A172 (cell line): ENCODE measurements at places on chromosomes 2 and 18.

DNA sequence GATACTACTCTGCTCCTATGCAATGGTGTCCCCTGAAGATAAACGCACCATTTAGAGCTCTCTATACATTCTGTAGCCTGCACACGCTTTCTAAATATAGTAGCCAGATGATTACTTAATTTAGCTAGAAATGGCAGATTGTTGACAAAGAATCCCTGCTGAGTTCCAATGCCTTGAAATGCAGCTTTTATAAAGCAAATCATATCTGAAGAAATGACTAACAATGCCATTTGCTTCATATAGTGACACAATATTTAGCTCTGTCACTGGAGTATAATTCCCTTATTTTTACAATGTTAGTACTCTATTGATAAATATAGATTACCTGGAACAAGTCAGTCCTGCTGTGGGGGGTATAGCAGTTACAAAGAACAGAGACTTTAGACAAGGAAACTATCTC, 166.2 kb downstream of the CDCA7 start:
- no peak for DNase-seq

DNA sequence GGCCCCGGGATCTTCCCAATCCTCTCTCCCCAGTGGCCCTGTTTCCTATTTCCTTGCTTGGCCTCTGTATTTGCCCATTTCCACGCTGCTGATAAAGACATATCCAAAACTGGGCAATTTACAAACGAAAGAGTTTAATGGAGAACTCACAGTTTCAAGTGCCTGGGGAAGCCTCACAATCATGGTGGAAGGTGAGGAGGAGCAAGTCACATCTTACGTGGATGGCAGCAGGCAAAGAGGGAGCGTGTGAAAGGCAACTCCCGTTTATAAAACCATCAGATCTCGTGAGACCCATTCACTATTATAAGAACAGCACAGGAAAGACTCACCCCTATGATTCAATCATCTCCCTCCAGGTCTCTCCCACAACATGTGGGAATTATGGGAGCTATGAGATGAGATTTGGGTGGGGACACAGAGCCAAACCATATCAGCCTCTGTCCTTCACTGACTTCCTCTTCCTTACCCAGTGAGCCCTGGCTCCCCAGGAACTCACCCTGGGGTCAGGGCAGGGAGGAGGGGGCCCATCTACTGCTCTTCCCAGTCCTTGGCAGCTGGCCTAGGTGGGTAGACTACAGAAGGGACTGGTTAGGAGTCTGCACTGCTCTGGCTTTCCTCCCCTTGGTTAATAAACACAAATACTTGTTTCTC, 105.8 kb upstream of the MYCN start:
- no peak for DNase-seq

DNA sequence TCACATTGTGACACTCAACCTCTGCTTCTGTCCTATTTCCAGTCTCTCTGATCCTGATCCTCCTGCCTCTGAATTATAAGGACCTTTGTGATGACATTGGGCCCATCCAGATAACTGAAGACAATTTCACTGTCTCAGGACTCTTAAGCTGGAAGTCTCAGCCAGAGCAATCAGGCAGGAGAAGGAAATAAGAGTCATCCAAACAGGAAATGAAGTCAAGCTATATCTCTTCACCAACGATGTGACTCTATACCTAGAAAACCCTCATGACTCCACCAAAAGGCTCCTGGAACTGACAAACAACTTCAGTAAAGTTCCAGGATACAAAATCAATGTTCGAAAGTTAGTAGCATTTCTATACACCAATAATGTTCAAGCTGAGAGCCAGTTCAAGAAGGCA, 29.3 kb upstream of the TWIST2 start:
- DNase-seq = peak; percentile 22

GRCh38 chr2:106977717-106978116, 91.8 kb upstream of the ST6GAL2 start:
- no peak for DNase-seq

DNA sequence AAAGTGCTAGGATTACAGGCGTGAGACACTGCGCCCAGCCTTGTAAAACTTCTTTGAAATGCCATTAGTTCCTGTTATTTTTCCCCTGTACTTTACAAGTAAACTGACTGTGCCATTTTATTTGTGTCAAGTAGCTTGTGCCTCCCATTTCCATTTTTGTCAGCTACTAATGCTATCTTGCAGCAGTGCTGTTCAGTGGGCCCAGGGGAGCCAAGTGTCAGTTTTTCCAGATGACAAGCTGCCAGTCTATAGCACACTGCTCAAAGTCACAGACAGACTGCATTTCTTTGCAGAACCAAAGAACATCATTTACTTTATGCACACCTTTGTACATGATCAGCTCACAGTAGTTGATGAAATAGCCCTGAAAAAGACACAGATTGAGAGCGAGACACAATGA, 901.3 kb upstream of the CDH2 start:
- DNase-seq = no peak

DNA sequence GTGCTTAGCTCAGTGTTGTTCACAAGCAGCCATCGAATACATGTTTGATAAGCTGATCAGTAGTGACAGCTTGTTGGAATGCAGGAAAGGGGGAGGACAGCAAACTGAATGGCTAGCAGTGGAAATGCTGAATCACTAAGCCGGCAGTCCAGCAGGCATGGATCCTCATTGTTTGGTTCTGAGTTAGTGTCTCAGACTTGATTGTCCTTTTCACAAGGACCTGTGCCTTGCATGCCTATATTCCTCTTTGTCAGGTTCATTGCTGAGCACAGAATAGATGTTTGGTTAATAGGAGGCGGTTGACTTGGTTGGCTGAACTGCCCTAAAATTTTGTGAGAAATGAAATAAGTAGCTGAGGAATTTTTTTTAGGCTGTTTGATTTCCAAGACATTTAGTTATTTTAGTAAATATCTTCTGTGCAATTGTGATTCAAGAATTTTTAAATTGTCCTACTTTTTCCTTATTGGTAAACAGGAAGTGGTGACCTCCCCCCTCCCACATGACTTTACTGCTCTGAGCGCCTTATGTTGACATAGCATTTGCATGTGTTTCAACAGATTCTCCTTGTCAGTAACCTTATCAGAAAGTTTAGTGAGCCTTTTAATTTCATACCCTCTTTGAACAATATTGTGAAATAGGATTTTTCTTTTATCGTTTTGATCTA, 21.4 kb upstream of the STON1 start:
- peak; percentile 57 for DNase-seq

GRCh38 chr2:41409328-41409727, 638.5 kb upstream of the PKDCC start:
- no peak for DNase-seq

DNA sequence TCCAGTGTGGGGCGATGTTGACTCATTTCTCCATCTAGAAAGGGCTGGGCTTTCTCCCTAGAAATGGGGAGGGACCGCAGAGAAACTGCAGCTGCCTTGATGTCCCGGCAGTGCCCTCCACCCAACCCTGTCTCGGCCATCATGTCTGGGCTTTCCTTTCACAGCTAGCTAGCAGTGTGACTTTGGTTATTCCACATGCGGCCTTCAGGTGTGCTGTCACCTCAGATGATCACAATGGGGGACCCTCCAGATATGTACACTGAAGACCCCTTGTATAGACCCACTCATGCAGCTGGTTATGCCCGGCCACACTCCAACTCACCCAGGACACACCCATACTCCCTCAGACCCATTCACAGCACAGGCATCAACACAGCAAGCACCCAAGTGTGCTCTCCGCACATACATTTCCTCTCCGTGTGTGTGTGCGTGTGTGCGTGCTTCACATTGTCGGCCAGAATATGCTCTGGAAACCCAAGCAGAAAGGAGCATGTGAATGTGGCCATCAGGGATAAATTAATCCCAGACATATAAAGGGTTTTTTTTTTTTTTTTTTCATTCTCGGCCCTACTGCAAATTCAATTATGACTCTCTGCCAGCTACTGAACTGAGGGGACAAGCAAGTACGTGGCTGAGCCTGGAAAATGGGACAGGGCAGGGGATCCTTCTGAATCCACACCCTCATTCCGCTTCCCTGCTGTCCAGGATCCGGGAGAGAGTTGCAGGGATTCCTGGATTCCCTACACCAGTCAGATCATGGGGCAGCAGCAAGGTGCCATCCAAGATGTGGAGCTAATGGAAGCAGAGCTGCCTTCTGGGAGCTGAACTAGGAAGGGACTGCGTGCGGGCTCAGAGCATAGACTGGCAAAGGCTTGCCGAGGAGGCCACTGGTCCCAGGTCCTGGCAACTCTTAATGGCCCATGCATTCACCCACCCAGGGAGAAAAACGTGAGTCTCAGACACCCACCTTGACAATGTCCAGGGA, 240.2 kb downstream of the DYSF start:
- no peak for DNase-seq

GRCh38 chr2:240532031-240532775, 25.6 kb downstream of the ANKMY1 start:
- DNase-seq = no peak

DNA sequence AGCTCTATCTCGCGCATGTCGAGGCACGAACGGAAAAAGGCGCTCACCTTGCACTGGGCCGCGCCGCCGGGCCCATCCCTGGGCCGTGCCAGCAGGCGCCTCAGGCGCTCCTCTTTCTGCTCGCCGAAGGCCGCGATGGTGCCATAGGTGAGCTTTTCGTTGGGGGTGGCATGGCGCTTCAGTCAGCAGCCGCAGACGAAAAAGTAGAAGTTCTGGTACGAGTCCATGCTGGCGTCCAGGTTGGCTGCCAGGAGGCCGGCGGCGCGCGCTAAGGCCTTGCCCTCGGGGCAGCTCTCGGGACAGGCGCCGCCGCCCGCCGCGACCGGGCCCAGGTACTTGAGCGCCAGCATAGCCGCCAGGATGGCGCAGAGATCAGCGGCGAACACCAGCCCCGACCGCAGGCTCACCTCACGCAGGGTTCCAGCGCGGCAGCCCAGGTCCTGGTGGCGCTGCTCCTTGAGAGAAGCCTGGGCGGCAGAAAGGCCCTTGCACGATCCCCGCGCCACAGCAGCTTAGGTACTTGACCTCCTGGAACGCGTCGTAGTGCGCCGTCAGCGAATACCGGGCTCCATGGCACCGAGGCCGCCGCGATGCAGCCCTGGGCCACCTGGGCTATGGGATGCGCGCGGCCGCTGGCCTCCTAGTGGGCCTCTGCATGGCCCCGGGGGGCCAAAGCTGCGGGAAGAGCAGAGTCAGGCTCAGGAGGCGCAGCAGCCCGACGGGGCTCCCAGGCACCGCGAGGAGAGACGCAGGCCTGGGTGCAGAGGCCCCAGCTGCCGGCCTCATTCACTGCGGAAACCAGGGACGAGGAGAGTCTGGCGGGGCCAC, 12.8 kb downstream of the ALPG start:
- no peak for DNase-seq

DNA sequence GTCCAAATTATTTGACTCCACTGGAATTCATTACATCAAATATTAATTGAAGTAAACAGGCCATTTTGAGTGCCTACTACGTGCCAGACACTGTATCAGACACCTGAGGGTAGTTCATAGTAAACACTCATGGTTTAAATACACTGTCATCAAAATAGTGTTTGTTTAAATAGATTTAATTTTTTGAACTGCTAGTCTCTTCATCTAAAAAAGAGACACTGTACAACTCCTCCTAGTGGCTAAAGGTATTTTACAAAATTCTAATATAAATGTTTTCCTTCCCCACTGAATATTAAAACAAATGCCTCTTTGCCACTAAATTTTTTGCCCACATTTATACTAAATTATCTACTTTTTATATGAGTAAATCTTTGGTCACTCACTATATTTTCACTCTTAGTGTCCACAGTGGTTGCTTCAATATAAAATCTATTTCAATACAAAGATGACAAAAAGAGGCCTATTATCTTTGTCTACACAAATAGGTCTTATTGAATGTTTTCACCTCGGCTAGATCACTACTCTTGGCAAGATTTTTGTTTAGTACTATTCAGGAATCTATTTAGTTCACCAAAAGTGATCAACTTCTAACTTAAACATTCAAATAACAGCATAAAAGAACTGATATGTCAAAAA, 122.1 kb downstream of the TMEM247 start:
- no peak for DNase-seq

- DNase-seq = peak; percentile 41
Observed at GRCh38 chr2:215969131-215969841, 44.1 kb downstream of the MREG start.

GRCh38 chr18:68854786-68855391, 57.0 kb downstream of the CCDC102B start:
- no peak for DNase-seq

- DNase-seq = no peak
Observed at GRCh38 chr2:118747066-118747465, 100.4 kb downstream of the EN1 start.

GRCh38 chr18:32308493-32309120, 118.8 kb downstream of the MEP1B start:
- peak; percentile 50 for DNase-seq

- no peak for DNase-seq
Observed at GRCh38 chr2:116877944-116878343, 936.5 kb upstream of the DDX18 start.

DNA sequence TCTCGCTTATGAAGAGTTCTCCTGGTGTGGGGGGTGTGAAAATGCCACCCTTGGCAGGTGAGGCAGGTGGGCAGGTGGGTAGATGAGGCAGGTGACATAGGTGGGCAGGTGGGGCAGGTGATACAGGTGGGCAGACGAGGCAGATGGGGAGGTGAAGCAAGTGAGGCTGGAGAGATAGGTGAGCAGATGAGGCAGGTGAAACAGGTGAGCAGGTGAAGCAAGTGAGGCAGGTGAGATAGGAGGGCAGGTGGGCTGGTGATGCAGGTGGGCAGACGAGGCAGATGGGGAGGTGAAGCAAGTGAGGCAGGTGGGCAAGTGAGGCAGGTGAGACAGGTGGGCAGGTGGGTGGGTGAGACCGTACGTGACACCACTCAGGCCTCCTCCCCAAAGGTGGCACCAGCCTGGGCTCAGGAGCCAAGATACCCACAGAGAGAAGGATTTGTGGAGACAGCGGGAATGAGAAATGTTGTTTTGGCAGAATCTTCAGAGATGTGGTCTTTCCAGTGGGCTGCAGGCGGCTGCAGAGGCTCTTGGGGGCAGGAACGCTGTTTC, 232.3 kb upstream of the MYT1L start:
- no peak for DNase-seq

DNA sequence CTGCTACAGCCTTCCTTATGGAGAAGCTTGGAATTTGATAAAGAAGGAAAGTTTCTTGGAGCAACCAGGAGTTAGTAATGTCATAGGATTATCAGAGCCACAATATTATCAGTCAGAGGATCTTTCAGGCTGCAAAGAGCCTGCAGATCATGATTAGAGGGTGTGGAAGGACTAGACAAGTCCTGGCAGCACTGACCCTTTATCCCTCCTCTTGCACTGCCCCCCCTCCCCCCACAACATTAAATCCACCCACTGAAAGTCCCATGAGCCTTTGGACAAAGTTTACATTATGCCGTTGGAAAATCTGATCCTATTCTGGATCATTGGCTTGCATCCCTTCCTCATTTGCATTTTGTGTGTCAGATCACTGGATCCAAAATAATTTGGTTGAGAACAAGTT, 18.7 kb upstream of the IMPA2 start:
- DNase-seq = no peak

DNA sequence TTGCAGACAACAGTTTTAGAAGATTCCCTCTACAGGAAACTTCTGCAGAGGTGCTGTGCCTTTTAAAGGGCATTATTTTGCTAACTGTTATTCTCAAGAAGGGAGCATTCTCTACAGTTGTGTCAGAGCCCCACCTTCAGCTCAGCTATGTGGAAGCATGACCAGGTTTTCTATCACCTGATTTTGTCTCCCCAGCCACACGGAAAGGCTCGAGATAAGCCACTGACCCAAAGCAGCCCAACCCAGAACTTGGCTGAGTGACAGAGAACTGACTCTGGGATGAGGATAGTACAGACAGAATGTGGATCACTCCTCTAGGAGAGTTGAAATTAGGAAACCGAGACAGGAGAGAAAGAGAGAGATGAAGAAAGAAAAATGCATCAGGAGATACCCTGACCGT, 10.7 kb downstream of the COL4A4 start:
- DNase-seq = no peak
